ENCODE measurements at places on chromosomes 7 and 10.

- DNase-seq: no peak
Observed at GRCh38 chr7:51785171-51785570, 468.6 kb upstream of the COBL start.

GRCh38 chr10:125333209-125333591 is 172.8 kb upstream of the CTBP2 start:
- DNase-seq: no peak

DNA sequence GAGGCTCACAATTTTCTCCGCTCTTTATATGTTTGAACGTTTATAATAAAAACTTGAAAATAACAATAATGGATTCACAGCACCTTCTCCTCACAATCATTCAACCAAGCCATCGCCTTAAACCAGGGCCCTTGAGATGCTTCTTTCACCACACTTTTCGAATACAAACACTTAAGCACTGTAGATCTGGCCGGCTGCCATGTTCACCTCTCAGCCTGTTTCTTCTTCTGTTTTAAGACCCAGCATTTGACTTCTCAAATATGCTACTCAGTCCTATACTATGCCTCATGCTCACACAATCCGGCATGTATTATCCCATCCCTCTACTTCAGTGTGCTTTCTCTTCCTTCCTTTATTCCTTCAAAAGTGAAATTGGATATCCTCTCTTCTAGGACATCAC is 280.6 kb downstream of the TFEC start:
- DNase-seq: no peak

GRCh38 chr7:78427209-78427608 is 628.6 kb downstream of the PHTF2 start:
- DNase-seq: no peak

GRCh38 chr7:2873686-2874551 is 29.8 kb upstream of the GNA12 start:
- no peak for DNase-seq

All from GDM1 (cell line).